ENCODE measurements at places on chromosomes 7 and 10.

- no peak for DNase-seq
Measured at GRCh38 chr7:38950309-38950708, 27.4 kb upstream of the POU6F2 start.

DNA sequence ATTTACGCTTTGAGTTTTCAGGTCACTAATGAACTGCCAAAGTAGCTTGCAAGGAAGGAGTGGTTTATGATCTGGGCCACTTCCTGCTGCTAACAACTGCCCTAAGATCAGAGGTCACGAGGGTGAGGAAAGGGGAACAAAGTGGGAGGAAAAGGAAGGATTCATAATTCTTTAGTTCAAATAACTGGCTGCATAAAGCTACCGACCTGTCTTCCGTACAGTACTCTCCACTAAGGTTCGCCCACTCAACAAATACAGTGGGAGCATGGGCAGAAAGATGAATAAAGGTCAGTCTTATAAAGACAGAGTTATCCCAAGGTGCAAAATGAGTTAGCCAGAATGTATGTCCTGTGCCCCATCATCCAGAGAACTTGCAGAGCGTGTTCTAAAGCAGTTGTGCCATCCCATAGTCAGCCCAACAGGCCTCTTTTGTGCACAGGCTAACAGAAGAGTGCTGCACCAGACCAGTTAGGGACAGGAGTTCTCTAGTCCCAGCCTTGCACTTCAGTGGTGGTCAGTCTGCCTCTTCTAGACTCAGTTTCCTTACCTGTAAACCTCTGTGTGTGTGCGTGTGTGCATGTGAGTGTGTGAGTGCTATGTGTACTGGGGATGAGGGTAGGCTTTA is 65.9 kb downstream of the CREB3L2 start:
- peak; percentile 91 for DNase-seq

DNA sequence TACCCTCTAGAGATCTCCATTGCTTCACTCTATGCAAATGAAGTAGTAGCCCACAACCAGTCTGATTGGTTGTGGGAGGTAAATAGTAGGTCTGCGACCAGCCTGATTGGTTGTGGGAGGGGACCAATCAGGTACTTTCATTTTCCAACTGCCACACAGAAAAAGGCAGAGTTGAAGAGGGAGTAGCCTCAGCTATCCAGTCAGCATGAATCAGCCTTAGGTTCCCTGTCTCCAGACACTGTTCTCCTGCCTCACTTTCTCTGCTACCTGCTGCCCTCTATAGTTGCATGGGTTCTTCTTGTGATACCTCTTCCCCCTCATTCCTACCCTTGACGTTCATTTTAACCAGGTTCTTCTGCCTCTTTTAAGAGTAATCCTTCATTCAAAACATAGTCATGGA is 114.5 kb upstream of the LYZL1 start:
- no peak for DNase-seq

GRCh38 chr7:10239695-10240345 is 733.9 kb upstream of the PHF14 start:
- DNase-seq: no peak

- DNase-seq: no peak
Measured at GRCh38 chr7:39637400-39637799, 14.0 kb downstream of the RALA start.

DNA sequence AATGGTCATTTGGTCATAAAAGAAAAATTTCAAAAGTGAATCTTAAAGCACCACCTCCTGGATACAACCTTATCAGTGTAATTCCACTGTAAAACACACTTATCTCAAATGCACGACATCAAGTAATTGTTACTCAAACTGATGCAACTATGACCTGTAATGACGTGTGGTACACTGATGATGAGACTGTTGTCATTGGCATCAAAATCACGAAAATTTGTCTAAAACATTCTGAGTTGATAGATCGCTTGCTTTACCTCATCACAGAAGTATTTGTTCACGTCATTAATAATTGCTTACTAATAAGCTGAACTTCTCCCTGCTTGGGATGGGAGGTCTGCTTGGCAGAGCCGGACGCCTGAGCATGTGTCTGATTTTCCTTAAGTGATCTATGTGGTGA is 221.8 kb upstream of the KLF6 start:
- no peak for DNase-seq

DNA sequence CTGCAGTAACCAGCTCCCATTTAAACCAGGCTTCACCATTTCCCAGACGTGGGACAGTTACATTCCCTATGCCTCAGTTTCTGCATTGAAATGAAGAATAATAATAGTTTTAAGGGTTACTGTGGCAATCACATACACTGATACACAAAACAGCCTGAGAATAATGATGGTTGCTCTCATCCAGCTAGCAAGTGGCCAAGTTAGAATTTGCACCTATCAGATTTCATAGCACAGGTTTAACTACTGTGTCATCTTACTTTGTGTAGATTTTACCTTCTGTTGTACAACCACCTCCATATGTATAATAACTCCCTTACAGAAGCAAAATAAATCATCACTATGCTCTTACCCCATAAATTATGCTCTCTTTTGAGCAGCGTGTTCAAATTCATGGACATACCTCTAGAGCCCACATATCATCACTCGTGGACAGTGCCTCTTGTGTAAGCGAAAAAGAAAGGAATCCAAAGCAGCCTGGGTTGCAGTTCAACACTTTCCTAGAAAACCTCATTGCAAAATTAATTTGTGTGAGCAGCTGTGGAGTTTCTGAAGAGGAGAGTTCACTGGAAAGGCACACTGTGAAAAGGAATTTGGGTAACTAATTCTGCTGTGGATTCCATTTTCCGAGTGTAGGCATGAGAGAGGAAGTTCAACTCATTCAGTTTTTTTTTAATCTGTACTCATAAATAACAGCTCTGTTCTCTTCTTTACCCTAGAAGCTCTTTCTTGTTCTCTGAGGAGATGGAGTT is 492.5 kb downstream of the ARL4A start:
- no peak for DNase-seq

- DNase-seq: no peak
Measured at GRCh38 chr7:80583901-80584300, 54.5 kb upstream of the CD36 start.

DNA sequence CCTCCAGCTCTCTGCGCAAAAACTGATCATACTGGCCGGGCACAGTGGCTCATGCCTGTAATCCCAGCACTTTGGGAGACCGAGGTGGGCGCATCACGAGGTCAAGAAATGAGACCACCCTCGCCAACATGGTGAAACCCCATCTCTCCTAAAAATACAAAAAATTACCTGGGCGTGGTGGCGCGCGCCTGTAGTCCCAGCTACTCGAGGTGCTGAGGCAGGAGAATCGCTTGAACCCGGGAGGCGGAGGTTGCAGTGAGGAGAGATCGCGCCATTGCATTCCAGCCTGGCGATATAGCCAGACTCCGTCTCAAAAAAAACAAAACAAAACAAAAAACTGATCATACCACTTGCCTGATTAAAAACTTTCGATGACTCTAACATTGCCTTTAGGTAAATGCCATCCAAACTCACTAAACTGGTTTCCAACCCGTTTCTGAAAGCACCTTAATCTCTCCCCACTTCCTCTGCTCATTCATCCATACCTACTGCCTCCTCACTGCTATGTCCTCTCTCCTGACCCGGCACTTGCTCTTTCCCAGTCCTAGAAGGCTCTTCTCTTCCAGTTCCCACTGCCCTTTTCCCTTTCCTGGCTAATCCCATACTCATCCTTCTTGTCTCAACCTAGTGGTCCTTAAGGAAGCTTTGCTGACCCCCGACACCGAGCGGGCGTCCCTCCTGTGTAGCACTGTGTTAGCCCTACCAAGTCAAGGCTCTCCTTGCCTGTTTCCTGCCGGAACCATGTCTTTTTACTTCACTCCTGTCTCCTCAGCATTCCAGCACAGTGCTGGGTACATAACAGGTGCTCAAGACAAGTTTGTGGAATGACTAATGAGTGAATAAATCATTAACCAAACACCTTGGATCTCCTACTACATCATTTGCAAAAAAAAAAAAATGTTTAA is 686 bp upstream of the MIOS start:
- DNase-seq: no peak

DNA sequence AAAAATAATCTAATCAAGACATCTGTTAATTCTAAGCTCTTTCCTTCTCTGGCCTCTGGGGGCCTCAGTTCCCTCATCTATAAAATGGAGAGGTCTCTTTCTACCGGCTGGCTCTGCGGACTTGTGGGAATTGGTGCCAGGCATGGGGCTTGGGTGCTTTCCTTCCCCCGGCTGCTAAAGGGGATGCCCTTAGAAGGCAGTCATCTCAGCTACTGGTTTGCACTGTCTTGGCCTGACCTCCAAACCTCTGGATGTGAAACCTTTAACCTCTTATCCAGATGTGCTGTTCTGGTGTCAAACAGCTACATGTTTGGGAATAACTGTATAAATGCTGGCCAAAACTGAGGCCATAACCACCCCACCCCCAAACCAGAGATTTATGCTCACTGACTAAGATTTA is 320.0 kb downstream of the RPS24 start:
- no peak for DNase-seq

- no peak for DNase-seq
Measured at GRCh38 chr10:47376522-47377220, 7.4 kb downstream of the ZNF488 start.

DNA sequence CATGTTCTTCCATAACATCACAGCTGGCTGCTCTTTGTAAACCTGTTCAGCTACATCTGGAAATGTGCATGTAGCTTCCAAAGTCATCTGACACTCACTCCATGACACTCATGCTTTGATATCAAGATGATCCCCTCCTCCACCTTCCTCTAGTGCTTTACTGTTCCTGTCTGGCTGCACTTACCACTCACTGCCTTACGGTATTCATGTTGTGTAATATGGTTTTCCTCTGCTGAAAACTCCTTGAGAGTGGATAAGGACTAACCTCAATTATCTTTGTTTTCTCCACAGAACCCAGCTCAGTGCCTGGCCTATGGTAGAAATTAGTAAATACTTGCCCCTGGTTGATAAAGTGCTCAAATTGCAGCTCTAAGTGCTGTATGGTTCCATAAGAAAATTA is 483.9 kb downstream of the HTR7 start:
- no peak for DNase-seq

- DNase-seq: no peak
Measured at GRCh38 chr10:60453036-60453435, 63.4 kb upstream of the ANK3 start.

DNA sequence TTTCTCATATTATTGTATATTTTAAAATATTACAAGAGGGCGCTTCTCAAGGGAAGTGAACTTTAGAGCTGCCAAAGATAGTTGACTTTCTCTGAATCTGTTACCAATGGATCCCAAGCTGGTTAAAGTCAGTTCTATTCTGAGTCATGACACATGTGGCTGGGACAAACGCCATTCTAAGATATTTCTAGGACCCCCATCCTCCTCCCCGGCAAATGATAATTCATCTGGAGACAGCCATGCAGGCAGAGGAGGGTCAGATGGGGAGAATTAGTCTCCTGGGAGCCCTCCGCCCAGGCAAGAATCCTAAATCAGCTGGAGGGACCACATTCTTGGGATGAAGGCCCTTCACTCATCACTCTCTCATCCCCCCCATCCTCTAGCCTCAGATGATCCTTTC is 187.7 kb downstream of the GFRA1 start:
- DNase-seq: no peak

GRCh38 chr7:26590709-26591108 is 273.7 kb downstream of the SKAP2 start:
- DNase-seq: no peak

DNA sequence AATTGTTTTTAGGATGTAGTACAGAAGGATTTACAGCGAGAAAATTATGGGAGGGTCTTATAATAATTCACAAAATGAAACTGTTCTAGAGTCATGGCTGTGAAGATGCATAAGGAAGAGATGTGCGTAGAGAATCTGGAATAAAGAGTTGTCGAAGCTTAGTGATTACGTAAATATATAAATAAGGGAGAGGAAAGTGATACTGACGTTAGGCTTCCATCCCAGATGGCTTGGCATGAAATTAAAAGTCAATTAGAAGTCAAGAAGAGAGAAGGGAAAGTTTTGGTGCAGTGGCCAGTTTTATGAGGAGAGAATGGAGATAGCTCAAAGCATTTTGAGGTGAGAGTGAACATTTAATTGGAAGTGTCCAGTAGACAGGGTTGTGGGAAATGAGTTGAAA is 85.5 kb downstream of the LCOR start:
- no peak for DNase-seq

DNA sequence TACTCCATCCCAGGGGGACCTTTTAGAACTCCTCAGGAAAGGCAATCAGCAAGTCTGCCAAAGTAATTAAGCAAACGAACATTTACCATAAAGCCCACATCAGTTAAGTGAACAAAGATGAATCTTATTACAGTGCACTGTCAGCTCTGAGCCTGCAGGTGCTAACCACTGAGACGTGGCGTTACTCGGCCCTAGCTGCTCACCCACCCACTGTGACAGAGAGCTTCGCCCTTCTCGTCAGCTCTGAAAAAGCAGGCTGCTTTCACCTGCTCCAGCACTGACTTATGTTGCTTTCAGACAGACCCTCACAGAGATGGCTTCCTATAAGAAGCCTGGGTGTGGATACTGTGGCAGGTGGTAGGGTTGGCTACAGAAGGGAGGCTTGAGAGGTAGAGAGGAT is 57.7 kb upstream of the KCNIP2 start:
- no peak for DNase-seq

- DNase-seq: no peak
Measured at GRCh38 chr7:3859431-3859830, 558.4 kb downstream of the SDK1 start.

DNA sequence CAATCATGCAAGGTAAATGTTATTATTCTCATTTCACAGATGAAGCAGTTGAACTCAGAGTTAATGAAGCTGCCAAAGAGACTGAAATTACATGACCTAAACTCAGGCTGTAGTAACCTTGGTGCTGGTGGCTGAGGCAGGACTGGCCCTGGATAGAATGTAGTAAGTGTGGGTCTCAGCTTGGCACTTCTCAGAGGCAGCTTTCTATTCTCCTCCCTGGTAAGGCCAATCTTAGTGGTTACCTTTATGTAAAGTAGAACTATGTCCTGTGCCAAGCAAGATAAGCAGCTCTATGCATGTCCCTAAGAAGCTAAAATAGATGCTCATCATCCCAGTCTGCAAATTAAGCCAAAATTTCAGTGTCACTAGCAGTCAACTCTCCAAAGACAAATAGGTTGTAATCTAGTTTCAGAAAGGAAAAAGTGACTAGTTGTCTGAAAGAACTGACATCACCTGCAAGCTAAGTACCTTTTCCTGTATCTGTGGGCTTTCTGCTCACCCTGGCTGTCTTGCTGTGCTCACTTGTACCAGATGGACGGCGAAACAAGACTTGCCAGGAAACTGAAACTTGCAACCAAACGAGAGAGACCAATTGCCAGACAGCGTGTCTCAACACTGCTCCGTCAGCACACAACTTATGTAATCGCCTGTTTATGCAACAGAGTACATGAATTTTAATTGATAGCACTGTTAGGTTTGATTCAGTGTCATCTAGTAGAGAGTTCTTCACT is 43.7 kb downstream of the CH25H start:
- peak; percentile 86 for DNase-seq

DNA sequence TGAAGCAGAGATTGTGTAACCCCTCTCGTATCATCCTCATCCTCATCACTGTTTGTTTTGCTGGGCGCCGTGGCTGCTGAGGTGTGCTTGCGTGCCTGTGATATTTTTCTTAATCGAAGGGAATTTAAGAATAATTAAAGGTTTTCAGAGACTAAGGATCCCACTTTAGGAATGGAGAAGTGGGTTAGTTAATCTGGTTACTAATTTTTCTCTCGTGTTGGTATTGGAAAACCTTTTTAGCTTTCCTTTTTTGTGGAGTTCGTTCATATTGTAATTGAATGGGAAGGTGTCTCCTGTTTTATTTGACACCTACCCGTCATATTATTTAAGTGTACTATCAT is 1.3 kb downstream of the UBN2 start:
- no peak for DNase-seq
